ENCODE measurements at places on chromosomes 4 and X.

DNA sequence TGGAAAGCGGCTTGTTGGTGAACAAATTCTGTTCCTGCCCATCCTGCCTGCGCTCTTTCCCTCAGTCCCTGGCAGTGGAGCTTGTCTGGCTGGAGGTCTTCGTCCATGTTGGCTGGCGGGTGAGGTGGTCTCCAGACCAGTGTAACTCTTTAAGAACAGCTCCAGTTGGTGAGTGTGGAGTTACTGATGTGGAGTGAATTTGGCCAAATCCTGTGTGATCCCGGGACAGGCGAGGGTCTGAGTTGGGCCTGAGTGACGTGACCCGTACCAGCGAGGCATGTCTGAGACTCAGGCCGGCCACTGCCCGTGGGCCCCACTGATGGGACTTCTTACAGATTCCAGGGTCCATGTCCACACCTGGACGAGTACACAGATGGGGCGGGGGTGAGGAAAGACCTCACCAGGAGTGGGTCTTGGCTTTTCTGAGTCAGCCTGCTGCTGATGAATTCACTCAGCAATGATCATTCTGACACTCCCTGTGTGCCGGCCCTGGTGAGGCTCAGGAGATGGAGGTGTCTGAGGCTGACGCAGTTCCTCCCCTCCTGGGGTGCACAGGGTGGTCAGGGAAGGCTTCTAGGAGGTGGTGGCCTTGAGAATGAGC, 45.5 kb downstream of the PSAPL1 start:
- no peak for DNase-seq

DNA sequence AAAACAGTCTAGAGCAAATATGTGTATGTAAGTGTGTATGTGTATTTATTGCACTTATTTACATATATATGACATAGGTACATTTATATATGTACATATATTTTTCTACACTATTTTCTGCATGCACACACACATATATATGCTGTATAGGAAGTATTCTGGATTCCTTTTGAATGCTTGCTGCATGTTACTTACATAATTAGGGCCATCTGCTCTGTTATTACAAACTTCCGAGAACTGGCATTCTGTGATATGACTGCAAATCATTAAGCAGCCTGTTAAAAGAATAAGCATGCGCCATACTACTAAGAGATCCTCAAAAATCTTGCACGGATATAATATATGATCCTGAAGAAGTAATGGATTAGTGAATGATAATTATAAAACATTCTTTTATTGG, 1157.6 kb upstream of the TENM3 start:
- DNase-seq = no peak

GRCh38 chr4:176444741-176445140, 125.0 kb downstream of the SPCS3 start:
- DNase-seq = no peak

DNA sequence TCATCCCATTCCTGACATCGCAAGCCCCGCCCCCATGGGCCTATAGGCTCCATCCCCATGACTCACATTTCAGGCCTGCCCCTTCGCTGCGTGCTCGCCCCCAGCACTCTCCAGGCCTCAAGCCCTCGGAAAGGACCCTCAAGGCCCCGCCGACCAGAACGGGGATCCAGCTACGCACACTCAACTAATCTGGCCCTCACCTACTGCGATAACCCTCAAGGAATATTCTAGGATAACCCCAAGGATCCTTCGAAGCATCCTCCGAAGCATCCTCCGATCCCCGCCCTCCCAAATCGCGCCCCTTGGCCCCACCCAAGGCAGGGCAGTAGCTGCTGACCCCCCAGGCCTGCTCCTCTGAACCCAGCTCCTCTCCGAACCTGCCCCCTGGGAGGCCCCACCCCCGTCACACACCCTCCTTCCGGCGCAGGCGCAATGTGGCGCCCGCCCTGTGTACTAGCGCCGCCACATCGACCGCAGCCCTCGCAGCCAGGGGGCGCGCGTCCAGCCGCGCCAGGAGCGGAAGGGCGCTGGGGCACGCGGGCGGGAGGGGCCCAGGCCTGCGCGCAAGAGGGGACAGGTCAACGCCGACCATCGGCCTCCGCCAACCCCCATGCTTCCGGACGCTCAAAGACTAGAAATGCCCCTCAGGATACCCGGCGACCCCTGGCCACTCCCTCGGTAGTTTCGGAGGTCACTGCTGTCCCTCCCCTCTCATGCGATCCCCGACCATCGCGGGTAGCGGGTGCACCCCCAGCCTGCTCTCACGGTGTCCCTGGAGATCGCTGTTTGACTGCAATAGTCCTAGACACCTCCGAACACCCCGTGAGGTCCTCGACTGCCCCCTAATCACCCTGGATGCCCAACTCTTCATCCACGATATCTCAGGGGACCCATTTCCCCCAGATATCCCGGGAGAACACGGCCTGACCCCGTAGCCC, 6.4 kb upstream of the MAGIX start:
- DNase-seq = peak; percentile 88

- DNase-seq = no peak
Measured at GRCh38 chr4:148850257-148850995, 408.2 kb upstream of the NR3C2 start.

DNA sequence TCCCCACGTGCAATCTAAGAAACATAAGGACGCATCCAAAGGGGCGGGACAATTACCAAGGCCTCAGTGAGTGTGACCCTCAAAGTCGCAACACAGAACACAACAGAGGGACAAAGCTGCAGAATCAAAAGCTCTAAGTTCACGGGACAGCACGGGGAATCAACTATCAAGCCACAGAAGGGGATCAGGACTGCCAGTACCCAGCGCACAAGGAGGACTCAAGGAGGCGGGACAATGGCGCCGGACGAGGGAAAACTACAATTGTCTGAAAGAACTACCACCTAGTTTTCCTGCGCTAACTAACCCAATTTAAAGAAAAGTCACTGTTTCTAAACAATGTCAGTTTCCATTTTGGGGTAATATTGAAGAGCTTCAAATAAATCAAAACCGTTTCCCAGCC, 1.3 kb downstream of the FAM53A start:
- no peak for DNase-seq

DNA sequence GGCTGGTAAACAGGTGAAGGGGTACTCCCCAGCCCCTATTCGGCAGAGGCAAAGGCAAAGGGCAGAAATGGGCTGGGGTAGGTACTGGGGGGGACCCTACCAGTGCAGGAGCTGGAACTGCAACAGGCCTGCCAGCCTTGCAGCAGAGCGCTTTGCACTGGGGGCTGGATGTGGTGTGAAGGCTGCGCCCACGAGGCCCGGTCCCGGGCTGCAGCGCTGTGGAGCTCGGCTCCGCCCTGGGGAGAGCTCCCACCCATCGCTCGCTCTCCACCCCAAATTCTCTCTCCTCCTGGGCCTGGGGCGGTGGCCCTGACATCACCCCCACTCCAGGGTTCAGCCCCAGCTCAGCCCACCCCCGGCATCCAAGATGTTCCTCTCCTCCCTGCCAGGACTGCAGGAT, 24.2 kb downstream of the IQSEC2 start:
- DNase-seq = no peak

GRCh38 chr4:166987026-166987425, 247.3 kb downstream of the SPOCK3 start:
- no peak for DNase-seq

DNA sequence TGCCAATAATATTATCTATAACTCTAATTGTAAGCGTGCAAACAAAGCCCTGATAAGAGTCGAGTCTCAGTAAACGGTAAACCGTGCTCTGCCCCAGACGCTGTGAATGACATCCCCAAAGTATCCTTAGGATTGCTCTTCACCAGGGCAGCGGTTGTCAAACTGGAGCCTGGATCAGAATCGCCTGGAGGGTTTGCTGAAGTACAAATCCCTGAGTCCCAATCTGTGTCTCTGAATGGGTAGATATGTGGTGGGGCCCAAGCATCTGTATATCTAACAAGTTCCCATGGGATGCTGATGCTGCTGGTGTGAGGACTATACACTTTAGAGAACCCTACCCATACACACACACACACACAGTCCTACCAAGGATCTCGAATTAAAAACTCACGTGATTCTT, 813 bp upstream of the APBB2 start:
- no peak for DNase-seq

DNA sequence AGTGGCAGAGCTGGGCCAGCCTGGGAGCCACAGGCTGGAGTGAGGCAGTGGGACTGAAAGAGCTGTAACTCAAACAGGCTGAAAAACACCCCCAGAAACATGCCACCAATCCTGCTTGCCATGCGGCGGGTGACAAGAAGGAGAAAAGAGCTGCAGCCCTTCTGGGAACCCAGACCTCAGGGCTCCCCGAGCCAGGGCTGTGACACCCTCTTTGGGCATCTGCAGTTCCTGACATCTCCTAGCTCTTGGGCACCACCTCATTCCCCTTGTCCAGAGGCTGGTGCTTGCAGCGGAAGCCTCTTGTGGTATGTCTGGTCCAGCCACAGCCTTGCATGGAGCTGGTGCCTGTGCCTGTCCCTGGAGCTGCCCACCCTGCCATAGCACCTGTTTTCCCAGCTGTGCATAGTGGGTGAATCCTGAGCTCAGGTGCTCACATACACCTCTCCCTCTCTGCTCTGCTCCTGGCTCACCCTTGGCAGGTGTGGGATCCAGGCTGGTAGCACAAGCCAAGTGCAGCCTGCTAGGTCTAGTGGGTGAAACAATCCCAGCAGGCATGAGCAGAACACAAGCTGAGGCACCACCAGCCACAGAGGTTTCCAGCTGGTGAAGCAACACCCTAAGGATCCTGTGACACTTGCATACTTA, 149.0 kb downstream of the CXXC4 start:
- no peak for DNase-seq

DNA sequence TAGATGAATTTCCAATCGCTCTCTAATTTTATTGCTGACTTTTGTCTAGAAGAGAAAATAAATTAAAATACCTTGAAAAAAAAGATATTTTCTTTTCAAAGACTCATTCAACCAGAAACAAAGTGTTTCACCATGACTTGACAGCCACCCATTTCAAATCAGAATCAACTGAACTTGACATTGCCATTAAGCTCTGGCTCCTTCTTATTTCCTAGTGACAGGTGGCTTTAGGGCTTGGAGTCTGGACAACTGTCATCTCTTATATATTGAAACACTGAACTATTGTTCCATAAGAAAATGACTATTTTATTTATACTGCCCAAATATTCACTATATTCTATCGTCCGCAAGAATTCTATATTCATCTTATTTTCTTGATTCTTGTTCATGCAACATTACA, 229.2 kb downstream of the SLC39A8 start:
- DNase-seq = no peak

DNA sequence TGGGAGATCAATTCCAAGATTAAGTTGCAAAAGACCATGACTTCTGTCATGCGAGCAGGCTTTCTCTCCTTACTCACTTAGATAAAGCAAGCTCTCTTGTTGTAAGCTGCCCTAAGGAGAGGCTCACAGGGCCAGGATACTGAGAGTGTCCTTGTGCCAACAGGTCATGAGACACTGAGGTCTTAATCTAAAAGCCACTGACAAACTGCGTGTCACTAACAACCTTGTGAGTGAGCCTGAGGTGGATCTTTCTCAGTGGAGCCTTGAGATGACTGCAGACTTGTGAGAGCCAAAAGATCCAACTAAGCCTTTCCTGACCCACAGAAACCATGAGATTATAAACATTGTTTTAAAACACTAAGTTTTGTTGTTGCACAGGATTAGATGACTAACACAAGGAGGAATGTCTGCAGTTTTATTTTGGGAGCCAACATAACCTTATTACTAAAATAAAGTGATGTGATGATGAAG, 170.5 kb downstream of the SLC39A8 start:
- no peak for DNase-seq

GRCh38 chr4:26220696-26221095, 100.1 kb upstream of the RBPJ start:
- no peak for DNase-seq

DNA sequence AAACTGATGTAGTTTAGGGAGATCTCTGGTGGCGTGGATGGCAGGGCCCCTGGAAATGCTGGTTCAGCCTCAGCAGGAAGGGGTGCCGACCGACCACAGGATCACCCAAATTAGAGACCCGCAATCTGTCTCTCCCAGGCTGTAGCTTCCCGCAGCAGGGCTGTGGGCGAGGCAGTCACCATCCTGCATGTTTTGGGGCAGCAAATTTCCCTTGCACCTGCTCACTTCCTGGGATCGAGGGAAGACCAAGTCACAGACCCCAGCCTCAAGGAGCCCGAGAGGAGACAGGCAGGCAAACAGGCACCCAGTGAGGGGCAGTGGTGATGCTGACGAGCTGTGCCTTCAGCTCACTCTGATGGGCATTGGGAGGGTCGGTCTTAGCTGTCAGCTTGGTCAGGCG, 21.2 kb upstream of the GPR78 start:
- DNase-seq = no peak
